OCI-LY7 (cell line): ENCODE measurements at places on chromosomes 5 and 9.

- DNase-seq, result no peak
Observed at GRCh38 chr9:21812415-21812814, 10.0 kb downstream of the MTAP start.

DNA sequence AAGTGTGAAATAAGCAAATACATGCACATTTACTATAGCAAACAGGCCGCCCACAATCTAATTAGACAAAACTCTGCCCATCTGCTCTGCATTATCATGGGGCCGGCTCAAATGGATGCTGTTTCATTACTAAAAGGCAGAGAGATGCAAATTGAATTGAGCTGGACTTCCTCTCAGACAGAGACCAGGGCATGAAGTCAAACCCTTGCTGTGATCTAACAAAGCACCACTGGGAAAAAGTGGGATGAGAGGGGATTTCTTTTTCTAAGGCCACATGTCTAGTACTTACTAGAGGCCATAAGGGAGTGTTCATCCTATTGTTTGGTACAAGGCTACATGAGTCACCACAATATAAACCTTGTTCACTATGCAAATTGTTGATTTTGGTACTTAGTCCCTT, 614.7 kb downstream of the ISL1 start:
- no peak for DNase-seq

GRCh38 chr9:93586290-93587057, 10.1 kb downstream of the PHF2 start:
- DNase-seq, result no peak

GRCh38 chr9:135249711-135250110, 162.2 kb downstream of the OLFM1 start:
- no peak for DNase-seq

- no peak for DNase-seq
Observed at GRCh38 chr5:158023266-158023665, 164.3 kb upstream of the CLINT1 start.

DNA sequence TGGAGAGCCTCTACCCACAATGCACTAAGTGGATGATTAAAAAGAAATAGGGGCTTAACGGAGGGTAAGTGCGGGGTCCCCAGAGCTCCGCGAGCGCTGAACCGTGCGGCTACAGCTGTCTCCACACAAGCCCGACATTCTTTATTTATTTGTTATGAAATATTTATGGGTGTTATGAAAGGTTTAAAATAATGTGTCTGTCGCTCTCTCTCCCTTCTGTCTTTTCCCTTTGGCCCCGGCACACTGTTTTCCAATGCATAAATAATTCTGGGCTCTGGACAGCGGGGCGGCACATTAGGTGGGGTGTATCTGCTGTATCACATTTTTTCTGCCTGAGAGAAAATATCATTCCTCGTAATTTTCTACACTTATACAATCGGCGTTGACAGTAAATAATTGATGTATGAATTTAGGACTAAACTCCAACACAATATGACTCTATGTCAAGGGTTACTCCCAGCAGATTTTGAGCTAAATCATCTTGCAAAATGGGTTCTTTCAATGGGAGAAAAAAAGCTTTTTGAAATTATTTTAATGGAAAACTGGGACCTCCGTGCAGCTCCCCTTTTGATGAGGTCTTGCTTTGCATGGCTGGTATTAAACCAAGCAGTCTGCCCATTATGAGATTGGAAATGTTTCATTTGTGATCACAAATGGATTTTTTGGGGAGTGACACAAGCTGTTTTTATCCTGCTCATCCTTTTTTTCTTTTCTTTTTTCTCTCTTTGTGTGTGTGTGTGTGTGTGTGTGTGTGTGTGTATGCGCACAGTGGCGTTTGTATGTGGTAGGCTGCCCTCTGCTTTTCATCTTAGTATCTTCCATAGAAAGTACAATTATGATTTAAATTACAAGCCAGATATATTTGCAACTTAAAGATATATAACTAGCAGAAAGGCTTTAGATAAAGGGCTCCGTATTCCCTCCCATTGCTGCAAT, 370.6 kb upstream of the IRX4 start:
- DNase-seq, result no peak

- DNase-seq, result no peak
Observed at GRCh38 chr9:108213511-108213910, 642.3 kb downstream of the ACTL7B start.

GRCh38 chr5:115859378-115859777, 17.6 kb downstream of the AP3S1 start:
- DNase-seq, result no peak

GRCh38 chr5:79263290-79263689, 27.4 kb downstream of the JMY start:
- DNase-seq, result peak; percentile 92

DNA sequence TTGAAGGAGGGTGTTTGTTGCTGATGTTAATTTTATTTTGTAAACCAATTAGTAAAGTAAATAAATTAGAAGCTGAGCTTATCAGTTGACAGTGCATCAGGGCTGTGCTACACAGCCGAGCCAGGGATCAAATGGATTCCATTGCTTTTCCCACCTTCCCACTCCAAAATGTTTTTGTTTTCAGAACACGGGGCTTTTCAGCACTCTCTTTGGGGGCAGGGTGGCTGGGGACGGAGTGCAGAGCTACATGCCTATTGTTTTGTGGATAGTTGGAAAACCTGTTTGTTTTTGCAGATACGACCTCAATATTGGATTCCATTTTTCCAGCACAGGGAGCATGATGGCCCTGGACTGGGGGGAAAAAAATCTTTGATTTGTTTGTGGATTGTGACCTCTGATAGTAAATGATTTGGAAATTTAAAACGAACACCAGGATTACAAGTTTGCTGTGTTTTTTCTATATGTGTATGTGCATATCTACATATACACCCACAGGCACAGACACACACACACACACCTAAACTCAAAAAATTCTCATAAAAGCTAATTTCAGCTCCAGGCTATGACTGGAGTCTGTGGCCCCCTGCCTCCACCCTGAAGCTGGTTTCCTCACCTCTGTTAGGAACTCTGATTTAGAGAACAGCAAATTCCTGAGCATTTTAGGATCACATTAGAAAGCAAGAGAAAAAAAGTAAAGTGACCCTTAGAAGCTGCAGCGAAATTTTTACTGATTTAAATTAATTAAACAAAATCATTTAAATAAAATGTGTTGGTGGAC, 371.7 kb upstream of the IRX2 start:
- DNase-seq, result no peak

- peak; percentile 47 for DNase-seq
Observed at GRCh38 chr9:134066913-134067851, 644 bp downstream of the BRD3 start.
